Central memory CD8-positive, alpha-beta T cell (primary cell): ENCODE measurements at places on chromosomes 6 and 20.

DNA sequence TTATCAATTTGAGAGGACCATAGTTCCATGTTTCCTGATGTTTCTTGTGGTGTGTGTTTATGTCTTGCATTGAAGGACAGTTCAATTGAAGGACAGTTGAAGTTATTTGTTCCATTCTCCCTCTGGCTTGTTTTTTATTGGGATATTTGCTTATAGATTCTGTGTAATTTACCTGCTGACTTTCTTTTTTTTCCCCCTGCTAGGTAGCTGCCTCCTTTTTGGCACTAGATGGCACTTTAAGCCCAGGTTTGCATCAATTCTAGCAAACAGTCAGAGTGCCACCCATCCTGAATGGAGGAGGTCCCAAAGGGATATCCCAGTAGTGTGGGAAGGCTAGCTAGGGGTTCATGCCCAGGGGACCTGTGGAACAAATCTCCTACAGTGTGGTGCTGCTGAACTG lies 78.1 kb downstream of the CFAP61 start:
- no peak for DNase-seq

DNA sequence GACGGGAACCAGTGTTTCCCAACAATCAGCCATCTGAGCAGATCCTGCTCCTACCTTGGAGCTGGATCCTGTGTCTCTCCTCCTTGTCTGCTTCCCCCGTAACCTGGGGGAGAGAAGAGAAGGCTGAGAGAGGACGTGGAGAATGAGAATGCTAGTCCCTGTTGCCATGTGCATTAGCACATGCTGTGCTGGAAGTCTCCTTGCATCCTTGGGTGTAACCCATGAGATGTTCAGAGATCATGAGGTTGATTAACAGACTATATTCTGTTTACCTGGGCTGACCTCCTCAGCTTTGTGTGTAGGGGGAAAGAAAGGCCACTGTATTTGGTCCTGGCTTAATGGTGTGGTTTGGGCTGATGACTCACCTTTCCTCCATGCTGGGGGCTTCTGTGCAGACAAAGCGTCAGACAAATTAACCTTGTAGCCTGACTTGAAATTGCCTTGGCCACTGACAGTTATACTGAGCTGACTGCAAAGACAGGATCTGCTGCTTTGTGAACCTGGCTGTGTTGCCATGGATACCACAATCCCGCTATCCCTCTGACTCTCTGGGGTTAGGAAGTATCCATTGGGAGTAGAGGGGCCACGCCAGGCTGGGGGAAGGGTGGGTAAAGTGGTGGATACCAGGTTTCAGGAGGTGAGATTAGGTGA lies 243.7 kb upstream of the CHD6 start:
- no peak for DNase-seq

DNA sequence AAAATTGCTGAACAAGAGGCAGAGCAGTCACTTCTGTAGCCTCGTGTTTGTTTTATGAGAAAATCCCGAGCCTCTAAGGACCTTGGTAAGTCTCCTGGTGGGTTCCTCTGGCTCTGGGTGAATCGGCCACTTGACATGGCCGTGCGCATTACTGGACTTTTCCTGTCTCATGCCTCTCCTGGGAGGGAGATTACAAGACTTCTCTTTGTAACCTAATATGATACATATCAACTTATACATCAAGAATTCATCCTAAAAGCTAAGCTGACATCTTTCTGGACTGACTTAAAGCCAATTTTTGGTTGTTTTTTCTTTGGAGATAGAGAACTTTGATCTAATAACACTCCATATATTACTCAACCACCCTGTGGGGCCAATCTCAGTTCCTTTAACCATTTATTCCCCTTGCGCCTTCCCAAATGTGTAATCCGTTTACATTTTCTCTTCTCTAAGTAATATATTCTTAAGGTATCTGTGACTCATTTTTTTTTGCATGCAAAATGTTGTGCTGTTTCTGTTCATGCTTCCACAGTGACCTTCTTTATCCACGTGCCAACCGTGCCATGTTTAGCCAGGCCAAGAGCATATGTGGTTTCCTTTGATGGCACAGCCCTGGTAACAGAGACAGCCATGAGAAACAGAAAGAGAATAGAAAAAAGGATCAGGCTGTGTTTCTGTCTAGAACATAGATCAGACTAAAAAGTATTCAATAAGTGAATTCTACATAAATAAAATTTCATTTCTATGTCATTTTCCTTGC lies 47.5 kb upstream of the JAG1 start:
- no peak for DNase-seq

GRCh38 chr6:111852725-111853124 lies 20.5 kb downstream of the FYN start:
- no peak for DNase-seq

DNA sequence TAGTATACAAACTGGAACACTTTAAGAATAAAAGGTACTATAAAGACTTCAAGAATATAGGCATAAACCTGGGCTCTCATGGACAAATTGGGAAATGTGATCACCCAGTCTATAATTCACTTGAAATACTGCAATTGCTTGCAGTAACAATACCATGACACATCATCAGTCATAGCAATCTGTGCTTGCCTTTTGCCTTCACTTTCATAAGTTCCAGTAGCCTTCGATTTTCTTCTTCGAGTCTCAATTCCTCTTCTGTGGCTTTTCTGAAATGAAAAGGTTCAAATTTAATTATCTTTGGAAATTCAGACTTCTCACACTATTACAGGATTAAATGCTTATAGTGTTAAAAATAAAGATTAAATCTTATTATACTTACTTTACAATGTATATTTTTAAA lies 96.3 kb upstream of the ZBTB24 start:
- no peak for DNase-seq

DNA sequence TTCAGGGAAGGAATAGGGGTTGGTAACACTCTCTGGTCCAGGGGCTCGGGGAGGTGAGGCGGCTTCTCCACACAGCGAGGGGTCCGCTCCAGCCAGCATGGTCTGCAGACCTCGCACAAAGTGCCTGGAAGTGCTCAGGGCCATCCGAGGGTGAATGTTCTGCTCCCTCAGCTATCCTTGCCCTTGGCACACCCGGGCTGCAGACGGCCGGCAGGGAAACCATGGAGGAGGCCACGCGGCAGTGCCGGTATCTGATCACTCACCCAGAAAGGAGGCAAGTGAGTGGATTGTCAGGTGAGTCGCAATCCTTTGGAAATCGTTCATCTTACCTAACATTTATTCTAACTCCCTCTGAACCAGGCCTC lies 62.0 kb downstream of the DLL1 start:
- DNase-seq, result no peak

DNA sequence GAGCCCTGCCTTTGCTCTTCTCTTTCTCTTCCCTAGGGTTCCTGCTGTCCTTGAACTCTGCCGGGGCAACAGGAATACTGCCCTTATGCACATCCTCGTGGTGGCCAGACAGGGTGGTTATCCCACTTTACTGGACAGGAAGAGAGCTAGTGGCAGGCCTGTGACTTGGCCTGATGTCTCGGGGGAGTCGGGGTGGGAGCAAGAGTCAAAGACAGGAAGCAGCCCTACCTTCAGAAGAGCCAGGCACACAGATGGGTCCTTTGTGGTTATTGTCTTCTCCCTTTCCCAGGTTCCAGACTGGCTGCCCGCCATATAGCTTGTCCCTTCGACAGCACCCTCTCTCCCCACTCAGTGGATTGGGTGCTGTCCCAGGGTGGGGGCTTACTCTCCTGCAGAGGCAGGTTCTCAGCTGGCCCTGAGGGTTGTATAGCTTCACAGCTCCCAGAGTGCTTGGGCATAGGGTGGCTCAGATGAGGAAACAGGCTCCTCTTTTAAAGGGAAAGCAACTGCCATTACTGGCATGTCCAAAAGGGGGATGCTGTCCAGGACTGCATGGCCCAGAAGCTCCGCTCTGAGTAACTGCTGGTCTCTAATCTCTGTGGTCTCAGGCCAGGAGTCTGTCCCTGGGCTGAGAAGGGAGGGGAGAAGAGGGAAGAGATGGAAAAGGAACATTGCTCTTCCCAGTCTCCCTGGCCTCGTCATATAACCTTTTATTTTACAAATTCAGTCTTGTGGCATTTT lies 17.3 kb downstream of the PLCG1 start:
- DNase-seq, result no peak

DNA sequence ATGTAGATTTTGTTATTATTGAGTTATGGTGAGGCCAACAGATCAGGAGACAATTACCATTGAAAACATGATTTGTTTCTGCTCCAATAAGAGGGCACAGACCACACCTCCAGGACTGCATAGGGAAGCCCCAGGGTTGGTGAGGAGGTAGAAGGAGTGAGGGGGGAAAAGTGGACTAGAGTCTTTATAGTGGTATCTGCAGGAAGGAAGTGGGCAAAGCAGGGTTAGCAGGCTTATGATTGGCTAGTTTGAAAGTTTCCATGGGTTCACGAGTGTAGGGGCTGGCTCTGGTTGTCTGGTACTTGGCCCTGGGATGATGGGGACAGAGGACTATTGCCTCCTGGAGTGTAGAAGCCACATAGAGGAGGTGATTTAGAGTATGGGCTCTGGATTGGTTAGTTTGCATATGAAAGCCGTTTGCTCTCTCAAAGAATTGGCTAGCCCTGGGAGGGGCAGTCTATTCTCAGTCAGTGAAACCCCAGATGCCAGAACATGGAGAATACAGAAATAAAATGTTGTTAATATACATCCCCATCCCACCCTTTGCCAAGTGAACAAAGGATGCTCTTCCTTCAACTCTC lies 156.6 kb downstream of the KLHL32 start:
- no peak for DNase-seq
